Hematopoietic multipotent progenitor cell treated with erythropoietin and hydrocortisone succinate and interleukin-3 and kit ligand, for 15 days (in vitro differentiated cells): ENCODE measurements at places on chromosomes 1 and 21.

GRCh38 chr1:81907575-81907974 lies 106.8 kb downstream of the ADGRL2 start:
- no peak for DNase-seq

DNA sequence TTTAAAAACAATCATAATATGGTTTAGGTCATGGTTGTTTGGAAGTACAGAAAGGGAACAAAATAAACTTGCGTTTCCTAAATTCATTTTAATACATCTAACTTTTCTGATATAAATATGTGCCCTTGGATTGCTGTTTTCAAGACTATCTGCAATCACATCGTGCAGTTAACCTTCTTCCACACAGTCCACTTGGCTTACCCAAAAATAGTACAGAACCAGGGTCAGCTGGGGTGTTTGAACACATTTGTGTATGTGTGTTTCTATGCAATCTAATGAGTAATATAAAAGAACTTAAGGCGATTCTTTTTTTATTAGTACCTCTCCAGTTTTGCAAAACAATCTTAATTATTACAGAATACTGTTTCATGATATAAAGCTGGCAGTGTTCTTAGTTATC lies 19.9 kb downstream of the SAMSN1 start:
- DNase-seq, result no peak

DNA sequence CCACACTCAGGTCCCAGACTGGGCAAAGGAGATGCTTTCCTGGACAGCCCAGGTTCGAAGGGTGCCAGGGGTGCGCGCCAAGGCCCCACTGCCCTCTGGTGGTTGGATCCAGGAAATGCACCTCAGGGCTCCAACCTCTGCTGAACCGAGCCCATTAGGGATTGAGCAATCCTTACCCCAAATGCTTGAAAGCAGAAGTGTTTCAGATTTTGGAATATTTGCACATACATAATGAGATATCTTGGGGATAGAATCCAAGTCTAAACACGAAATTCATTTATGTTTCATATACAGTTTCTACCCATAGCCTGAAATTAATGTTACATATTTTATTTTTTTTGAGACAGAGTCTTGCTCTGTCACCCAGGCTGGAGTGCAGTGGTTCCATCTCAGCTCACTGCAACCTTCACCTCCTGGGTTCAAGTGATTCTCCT lies 57.4 kb downstream of the SLC9A1 start:
- peak; percentile 80 for DNase-seq

- no peak for DNase-seq
Observed at GRCh38 chr1:163535807-163536206, 214.1 kb downstream of the NUF2 start.

DNA sequence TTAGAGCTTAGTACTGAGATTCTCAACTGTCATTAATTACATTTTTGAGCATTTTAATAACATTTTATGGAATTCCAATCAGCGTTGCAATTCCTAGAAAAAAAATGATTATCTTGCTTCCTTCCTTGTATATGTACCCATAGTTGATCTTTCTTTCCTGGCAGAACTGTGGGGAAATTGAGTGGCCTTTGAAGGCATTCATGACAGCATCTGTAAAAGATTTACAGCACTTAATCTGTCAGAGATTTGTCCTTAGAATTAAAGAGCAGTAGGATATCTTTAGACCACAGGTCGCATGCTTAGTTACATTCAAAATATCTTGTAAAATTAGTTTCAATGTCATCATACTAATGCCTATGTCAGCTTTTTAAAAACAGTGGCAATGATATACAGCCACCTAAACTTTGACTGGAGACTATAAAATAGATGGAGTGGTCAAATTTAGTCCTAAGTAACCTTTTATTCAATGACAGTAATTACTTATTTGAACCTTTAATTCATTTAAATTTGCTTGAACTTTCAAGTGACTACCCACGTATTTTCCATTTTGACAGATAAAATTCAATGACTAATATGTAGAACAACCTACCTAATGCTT lies 692.0 kb downstream of the NCAM2 start:
- DNase-seq, result no peak

DNA sequence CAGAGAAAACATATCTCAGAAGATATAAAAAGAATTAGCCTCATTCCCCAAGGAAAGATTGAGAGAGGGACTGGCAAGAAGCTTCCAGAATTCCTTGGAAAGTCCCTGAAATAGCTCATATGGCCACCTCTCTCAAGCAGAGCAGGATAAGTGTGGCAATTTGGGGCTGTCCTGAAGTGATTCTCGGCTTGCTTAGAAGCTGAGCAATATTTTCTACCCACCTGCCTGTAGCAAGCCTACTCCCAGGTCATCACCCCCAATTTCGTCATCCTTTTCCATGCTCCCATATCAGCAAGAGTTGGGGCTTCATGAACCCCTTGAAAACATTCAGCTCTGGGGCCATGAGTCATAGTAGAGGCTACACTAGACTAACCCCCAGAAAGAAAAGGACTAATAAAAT lies 131.5 kb downstream of the PLPP3 start:
- no peak for DNase-seq

DNA sequence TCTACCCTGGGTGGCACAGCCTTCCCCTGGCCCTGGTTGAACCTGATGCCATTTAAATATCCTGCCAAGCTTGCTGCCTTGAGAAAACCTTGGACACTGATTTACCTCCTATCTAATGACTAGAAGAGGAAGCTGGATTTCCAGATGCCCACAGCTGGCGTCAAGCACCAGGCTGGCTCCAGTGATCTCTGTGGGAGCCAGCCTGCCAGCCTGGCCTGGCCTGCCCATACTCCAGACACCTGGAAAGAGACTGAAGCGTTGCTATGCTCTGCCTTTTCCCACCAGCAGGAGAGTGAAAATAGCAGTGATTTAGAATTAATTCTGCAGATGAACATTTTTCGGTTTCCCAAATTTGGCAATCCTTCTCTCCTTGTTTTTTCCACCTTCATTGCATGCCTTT lies 11.5 kb upstream of the EIF4G3 start:
- DNase-seq, result no peak

GRCh38 chr1:167210966-167211674 lies 9.6 kb upstream of the POU2F1 start:
- DNase-seq, result no peak

DNA sequence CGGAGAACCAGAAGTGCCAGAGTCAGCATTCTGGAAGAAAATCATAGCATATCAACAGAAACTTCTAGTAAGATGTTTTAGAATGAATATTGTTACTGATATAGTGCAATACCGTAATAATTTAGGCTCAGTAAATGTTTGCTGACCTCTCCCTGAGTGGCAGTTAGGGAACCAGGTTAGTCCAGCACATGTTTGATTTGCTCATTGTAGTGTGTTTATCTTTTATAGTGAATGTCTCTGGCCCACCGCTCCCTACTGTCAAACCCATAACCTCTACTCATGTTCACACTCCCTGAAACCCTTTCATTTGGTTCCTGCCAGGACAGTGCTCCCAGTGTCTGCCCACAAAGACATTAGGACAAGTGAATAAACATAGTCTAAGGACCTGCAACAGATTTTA lies 102.7 kb downstream of the ZP4 start:
- no peak for DNase-seq

GRCh38 chr21:43591571-43591970 lies 67.7 kb downstream of the HSF2BP start:
- DNase-seq, result no peak

DNA sequence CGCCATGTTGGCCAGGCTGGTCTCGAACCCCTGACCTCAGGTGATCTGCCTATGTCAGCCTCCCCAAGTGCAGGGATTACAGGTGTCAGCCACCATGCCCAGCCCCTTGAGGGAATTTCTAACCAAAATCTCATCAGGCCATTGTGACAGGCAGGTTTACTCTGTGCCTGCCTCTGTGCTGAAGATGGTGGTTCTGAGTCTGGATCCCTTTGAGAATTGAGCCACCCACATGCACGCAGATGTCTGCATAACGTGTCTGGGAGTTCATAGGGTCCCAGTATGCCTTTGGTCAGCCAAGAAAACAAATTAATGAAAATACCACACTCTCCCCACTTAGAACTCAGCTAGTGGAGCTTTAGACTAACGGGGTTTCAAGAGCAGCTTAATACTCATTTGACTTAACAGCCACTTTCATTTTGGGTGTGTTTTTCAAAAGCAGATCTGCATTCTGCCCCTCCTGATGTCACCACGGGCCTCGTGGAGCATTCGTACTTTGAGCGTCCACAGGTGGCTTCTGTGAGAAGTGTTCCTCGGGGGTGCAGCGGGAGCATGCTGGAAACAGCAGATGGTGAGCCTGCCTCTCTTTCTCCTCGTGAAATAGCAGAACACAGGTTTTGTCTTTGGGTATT lies 45.3 kb downstream of the DIP2A start:
- no peak for DNase-seq

DNA sequence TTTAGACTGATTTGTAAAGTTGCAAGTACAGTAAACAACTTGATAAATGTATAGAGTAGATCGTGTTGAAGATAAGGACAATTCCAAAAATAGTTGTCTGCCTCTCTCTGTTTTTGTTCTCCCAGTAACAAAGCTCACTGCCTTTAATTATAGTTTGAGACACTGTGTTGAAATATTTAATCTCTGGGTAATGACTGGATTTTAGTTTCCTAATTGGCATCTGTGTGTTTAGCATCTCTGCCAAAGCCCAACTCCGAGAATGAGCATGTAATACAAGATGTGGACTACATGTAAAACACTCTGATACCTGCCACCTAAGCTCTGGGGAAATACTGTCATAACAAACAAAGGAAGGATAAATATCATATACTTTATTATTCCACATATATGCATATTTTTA lies 27.7 kb upstream of the SDE2 start:
- DNase-seq, result no peak

- no peak for DNase-seq
Observed at GRCh38 chr1:215719552-215719951, 152.4 kb downstream of the KCTD3 start.
